ENCODE measurements at places on chromosomes 2 and 18. TPM values are rescaled to one million over a fixed set of nuclear protein-coding genes. Genes with fewer than 3 reads are reported as not detected.
A peak's percentile ranks its signal among the peaks of the same experiment; 100 is the strongest.

GRCh38 chr2:195697681-195698220, 40.7 kb downstream of the SLC39A10 start:
- DNase-seq: no peak

DNA sequence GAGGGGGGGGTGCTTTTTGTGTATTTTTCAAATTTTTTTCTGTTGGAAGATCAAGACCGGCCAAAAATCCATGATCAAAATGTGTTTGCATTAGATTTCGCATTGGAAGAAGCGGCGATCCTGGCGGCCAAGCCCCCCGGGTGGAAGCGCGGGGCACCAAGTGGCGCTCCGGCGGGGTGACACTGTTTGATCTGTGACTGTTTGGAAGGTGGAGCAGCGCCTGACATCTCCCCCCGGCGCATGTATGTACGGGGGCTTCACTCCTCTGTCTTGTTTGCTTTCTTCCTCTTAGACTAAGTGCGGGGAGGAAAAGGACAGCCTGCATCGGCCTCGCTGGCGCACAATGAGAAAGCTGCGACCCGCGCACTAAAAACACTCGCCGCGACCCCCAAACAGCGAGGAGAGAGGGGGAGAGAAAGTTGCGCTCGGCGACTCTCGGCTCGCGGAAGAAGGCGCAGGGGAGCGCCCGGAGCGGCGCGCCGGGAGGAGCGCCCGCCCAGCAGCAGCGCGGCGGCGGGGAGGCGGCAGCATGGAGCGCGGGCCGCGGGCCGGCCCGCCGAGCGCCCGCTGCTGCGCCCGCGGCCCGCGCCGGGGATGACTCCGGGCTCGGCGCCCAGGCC, 515 bp downstream of the TSHZ1 start:
- DNase-seq: peak; percentile 64

Gene CCDC68
- total RNA-seq: not detected

DNA sequence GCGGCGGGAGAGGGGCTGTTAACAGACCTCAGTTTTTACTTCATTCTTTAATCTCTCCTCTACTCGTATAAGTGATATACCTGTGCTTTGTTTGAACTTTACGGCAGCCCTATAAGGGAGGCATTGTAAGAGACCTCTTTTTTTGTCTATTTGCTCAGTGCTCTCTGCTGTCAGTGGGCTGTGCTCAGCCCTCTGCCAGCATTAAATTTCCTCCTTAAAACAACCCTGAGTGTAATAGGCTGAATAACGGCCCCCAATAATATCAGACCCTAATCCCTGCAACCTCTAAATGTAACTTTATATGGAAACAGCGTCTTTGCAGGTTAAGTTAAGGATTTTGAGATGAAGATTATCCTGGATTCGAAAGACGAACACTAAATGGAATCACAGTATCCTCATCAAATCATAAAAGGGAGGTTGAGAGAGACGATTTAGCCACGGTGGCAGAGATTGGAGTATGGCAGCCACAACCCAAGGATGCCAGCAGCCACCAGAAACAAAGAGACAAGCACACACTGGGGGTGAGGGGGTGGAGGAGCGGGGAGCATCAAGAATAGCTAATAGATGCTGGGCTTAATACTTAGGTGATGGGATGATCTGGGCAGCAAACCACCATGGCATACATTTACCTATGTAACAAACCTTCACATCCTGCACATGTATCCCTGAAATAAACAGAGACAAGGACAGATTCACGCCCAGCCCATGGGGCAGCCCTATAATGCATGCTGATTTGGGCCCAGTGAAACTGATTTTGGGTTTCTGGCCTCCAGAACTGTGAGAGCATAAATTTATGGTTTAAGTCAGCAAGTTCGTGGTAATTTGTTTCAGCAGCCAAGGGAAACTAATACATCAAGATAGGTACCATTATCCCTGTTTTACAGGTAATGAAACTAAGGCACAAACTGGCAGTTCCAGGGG, 894 bp upstream of the FARSB start:
- peak; percentile 39 for DNase-seq

Gene GDF7
- not detected for total RNA-seq

DNA sequence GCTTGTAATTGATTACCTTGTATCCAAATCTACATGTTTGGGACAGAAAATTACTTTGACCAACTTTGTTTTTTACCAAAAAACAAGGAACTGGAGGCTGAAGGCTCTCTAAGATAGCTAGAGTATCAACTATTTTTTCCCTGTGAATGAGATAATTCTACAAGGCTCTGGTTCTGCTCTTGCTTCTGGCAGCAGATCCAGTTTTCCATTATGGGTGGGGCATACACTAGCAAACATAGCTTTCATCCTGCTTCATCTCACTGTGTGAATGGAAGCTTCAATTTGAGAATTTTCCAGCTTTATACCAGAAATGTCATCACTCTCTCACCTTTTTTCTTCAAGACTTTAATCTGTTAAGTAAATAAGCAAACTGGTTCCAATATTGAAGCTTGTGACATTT, 249.7 kb downstream of the RPRM start:
- DNase-seq: no peak

DNA sequence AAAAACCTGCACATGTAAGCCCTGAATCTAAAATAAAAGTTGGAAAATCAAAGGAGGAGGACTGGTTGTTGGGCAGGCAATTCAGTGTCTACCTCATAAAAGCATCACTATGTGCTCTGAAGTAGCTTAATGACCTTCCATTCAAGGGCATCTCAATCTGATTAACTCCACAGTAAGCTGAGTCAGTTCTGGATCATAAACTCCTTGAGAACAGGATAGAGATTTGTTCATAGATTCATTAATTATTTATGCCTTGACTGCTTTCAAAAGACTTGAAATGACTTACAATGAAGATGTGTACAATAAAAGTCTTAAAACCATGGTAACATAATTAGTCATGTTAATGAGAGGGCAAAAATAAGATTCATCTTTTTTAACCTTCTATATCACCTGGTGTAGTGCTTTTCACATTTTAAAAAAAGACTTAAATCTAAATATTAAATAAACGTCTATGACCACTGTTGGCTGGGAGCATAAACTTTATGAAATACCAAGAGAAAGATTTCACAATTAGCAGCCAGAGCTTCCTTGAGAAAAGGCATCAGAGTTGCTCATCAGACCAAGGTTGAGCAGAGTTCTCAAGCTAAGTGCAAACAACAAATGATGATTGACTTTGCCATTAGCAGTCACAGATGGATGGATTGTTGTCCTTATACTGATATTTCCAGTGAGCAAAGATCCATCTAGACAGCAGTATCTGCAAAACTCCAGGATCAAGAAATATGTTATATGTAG, 237.3 kb upstream of the THUMPD2 start:
- DNase-seq: peak; percentile 63

DNA sequence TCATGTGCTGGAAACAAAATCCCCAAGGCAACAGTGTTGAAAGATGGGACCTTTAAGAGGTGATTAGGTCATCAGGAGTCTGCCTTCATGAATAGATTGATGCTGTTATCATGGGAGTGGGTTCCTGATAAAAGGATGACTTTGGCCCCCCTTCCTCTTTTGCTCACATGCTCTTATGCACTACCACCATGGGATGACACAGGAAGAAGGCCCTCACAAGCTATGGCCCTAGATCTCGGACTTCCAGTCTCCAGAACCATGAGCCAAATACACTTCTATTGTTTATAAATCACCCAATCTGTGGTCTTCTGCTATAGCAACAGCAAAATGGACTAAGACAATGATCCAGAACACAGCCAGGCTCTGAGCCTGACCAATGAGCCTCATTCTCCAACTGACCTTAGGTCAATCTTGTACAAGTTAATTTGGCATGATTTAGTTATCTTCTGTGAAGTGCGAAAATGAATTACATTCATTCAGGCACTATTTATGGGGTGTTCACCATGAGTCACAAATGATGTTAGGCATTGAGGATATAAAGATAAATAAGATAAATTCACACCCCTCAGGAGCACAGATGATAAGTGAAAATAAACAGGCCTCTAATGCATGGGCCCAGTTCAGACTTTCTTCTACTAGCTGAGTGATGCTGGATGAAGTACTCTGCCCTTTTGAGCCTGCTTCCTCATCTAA, 37.7 kb upstream of the NT5C1B start:
- peak; percentile 35 for DNase-seq

DNA sequence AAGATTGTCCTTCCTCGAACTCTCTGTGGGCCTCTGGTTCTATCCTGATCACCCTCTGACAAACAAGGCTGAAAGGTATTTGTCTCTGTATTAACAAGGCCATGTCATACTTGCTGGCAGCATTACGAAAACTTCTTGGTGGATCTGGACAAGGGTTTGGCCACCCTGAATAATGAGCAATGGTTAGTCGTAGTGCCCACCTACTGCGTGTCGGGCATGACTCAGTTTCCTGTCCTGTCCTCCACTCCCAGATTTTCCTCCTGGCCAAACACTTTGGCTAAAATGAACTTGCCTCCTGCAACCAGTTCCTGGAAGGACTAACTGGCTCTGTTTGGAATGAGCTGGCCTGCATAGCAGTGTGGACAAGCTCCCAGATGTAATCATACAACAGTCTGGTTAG, 198.5 kb upstream of the SMIM21 start:
- DNase-seq: peak; percentile 74

Gene ADCYAP1
- not detected for total RNA-seq

DNA sequence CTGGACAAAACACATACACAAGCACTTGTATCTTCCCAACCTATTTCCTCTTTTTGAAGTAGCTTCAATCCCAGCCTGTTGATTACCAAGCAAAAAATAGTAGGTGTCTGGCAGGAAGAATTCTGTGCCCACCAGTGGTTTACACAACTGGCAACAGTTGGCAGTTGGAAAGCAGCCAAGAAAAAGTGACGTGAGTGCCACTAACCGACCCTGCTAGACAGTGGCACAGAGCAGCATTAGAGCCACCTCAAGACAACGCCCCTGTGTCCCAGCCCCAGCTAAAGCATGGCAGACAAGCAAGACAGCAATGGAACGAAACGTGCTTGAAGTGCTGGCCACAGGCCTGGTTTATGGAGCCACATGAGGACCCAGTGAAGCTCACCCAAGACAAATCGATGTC, 379.6 kb downstream of the FBXO15 start:
- no peak for DNase-seq

Gene TMEM87B
- total RNA-seq: 42.4 TPM

Gene CAPN14
- total RNA-seq: not detected
